ENCODE measurements at places on chromosomes 4 and X. TPM values are rescaled to one million over a fixed set of nuclear protein-coding genes. Genes with fewer than 3 reads are reported as not detected.

DNA sequence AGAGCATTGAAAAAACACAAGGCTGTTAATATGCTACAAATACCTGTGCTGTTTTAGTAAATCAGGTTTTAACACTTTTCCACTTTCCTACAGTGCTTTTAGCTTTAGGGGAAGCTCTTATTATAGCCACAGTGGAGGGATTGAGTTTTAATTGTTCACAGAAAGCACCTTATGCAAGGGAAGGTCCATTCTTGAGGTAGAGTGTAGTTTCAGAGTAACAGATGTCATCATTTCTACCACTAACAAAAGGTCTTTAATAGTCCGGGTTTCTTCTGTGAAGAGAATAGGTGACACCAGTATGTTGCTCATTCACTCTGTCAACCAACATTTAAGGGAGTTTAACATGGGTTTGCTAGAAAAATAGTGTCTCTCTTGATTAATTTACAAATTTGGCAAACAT, 104.4 kb downstream of the STIM2 start:
- no peak for DNase-seq

GRCh38 chr4:165207016-165207430, 338 bp upstream of the KLHL2 start:
- DNase-seq = no peak

Gene SLC38A5
- total RNA-seq = 0.30 TPM

DNA sequence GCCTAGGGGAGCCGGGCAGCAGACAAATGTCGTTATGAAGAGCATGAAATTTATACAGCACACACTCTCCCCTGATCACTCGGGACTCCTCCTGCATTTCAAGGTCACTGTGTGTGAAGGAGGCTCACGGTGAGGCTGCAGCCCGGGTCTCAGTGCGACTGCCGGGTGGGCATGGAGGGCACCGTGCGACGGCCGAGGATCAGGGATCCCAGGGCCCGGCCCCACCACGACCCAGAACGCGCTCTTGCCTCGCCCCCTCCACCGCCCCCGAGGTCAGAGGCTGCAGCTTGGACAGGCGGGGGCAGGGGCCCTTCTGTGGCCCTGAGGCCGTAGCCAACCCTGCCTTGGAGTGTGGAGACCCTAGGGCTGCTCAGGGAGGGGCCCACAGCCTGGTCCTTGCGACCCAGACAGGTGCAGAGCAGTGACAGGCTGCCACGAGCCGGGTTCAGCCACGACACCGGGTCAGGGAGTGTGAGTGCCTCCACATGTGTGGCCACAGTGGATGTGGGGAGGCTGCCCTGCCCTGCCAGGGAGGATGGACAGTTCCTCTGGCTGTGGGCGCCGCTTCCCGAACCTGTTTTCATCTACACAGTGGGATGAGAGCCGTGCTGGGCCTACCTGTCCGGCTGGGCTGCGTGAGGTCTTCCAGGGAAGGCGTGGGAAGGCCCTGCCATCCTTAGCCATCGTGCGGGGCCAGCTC, 89.3 kb upstream of the NKX1-1 start:
- no peak for DNase-seq

- no peak for DNase-seq
These were observed 15.8 kb upstream of the CXorf38 start for GRCh38 chrX:40663078-40663740.

GRCh38 chr4:6448476-6449170, 23.8 kb downstream of the PPP2R2C start:
- DNase-seq = no peak

Gene ART3
- not detected for total RNA-seq

DNA sequence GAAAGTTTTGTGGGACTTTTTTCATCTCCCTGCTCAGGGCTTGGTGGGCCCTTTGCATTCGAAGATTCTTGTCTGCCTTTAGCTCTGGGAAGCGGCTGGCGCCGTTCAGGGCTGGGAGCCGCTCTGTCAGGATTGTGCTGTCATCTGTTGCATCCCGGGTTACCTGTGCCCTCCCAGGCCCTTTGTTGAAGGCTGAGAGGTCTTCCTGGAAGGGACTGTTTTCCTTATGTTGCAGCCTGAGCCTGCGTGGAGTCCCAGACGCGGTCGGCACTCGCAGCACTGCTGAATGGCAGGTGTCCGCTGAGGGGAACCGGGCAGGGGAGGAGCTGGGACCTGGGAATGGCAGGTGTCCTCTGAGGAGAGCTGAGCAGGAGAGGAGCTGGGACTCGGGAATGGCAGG, 15.9 kb downstream of the RGS12 start:
- DNase-seq = peak; percentile 37

Gene SPANXA1
- total RNA-seq = not detected

Gene POLN
- total RNA-seq = 2.2 TPM

- DNase-seq = peak; percentile 80
These were observed at the start of gene CPE for GRCh38 chr4:165378745-165379677. Gene CPE, plus strand, starts transcription at chr4:165379008. Its CDS starts 214 bp downstream, at chr4:165379222.

Gene MAGEB2
- total RNA-seq = 0.15 TPM

Gene SERTM2
- 0.05 TPM for total RNA-seq

- DNase-seq = no peak
These were observed 30.3 kb upstream of the TMSB15B start for GRCh38 chrX:103932133-103932532.

- no peak for DNase-seq
These were observed 399.6 kb upstream of the NDST3 start for GRCh38 chr4:117634716-117635115.

Gene TECRL
- total RNA-seq = not detected

DNA sequence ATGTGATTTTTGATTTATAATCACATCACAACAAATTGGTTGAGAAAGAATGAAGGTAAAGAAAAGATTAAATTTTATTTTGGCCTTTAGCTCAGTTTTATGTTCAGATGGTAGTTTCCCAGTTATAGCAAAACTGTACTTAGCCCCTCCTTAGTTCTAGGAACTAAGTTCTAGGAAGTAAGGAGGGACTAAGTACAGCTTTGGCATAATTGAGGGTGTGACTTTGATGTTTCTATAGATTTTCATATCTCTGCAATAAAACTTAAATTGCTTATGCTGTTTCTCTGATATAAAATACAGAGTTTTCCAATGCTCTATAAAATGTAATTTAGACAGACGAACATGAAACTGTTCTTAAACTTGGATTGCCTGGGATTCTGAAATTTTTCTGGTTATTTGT, 46.6 kb upstream of the SLC4A4 start:
- DNase-seq = no peak

- DNase-seq = peak; percentile 59
These were observed 44.8 kb downstream of the GAB1 start for GRCh38 chr4:143381189-143382118.

DNA sequence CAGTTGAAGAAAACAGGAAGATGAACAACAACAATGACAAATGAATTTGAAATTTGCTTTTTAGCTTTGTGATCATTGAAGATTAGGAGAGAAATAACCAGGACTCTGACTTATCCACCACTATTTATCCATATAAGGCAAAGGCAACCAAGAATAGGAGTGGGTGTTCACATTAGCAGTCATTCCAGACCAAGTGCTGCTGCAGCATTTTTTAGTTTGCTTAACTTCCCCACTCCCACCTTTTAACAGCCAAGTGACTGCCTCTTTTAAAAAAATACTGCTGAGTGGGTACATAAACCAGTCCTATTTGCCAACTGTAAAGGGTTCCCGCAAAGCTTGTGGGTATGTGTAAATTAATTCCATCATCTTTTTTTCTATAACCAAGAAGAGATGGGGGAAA, 230.9 kb downstream of the IQCM start:
- DNase-seq = no peak

GRCh38 chrX:39211501-39211900, 410.2 kb downstream of the MID1IP1 start:
- DNase-seq = no peak

DNA sequence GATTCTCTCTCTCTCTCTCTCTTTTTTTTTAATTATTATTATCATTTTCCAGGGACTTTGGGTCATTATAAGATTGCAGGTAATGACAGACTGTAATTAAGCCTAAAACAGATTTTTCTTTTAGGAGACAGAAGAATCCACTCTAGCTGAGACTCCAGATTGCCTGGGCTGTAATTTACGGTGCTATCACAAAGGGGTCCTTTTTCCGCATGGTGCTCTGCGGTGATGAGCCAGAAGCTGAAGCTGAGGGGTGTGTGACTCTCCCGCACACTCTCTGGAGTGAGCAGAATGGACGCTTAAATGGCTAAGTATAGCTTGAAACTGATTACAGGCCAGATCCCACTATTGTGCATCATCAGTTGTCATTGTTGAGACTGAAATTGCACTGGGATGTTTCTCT, 50.0 kb downstream of the LGI2 start:
- no peak for DNase-seq

Gene SMIM10
- total RNA-seq = 0.33 TPM

GRCh38 chr4:136900696-136901095, 631.6 kb downstream of the PCDH18 start:
- DNase-seq = no peak

DNA sequence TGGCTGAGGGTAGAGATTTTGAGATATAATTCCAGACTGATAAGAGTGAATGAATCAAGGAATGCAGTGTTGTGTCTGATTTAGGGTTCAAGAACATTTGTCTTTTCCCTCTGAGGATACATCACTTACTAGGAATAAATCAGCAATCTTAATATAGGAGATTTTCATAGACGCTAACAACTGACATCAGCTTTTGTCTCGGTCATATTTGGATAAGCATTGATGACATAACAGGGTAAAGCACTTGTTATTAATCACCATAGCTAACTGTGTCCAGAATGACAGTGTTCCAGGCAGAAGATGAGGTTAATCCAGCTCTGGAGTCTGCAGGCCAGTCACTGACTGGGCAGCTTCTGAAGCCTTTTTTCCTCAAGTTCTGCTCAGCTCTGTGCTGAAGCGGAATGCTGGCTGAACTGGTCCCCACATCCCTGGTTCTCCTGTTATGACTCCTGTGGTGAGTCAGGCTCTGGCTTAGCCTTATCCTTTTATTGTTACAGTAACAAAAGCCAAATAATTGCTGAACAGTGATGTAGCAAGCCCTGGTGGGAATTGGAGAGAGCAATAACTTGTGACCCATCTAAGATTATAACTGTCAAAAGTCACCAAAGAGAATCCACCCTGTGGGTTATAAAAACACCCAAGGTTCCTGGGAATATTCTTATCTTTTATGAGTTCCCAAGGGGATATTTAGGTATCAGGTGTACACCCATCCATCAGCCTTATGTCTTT, 41.8 kb downstream of the FNIP2 start:
- no peak for DNase-seq

DNA sequence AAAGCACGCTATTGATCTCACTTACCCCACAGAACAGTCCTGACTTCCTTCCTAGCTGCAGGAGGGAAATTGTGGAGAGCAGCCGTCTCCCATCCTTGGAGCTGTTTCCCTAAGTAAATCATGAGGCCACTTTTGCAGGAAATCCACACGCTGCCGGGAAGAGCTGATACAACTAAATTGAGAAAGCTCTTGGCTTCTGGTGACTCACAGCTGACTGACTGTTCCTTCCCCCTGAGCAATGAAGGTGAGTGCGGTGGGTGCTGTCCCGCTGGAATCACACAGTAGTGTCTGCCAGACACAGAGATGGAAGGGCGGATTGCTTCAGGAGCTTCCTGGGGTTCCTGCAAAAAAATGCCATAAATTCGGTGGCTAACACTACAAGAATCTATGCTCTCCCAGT, 268.9 kb downstream of the ASMT start:
- DNase-seq = no peak

GRCh38 chrX:69038188-69038587, 127.1 kb downstream of the PJA1 start:
- no peak for DNase-seq

GRCh38 chr4:53959343-53960120, 104.9 kb downstream of the CHIC2 start:
- DNase-seq = no peak

Gene NAP1L2
- 0.55 TPM for total RNA-seq

DNA sequence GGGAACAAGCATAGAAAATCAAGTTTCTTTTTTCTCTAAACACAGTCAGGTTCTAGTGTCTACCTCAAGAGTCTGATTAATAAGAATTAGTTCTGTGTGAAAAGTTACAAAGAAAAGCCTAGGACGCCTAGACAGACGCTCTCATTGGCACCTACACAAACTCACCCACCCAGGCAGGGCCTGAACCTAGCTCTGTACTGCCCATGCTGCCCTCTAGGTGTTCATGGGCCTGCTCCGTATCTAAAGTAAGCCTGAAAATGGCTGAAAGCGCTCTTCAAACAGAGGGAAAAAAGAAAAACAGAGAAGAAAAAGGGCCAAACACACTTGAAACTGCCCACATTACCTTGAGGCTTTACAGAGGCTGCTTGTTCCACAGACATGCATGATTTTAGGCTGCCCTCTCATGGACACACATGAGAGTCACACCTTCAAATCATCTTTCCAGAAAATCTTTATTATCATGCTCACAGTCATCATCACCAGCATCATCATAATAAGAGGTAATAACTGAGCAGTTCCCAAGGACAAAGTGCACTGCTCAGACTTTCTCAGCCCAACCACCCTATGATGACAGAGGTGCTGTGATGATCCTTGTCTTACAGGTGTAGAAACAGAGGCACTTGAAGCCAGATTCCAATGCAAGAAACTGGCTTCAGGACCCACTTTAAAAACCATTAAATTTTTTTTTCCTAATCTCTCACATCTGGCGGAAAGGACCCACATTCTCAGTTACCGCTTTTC, 49.6 kb downstream of the MAP7D2 start:
- DNase-seq = no peak

Gene EDNRA
- total RNA-seq = 2.0 TPM

- no peak for DNase-seq
These were observed 38.9 kb downstream of the RUFY3 start for GRCh38 chr4:70760662-70761061.

GRCh38 chrX:152575331-152575730, 62.4 kb upstream of the GABRQ start:
- DNase-seq = no peak

Gene SHROOM2
- 4.7 TPM for total RNA-seq

All from left lobe of liver (tissue), 2 donors.